ENCODE measurements at places on chromosomes 7 and 10.

DNA sequence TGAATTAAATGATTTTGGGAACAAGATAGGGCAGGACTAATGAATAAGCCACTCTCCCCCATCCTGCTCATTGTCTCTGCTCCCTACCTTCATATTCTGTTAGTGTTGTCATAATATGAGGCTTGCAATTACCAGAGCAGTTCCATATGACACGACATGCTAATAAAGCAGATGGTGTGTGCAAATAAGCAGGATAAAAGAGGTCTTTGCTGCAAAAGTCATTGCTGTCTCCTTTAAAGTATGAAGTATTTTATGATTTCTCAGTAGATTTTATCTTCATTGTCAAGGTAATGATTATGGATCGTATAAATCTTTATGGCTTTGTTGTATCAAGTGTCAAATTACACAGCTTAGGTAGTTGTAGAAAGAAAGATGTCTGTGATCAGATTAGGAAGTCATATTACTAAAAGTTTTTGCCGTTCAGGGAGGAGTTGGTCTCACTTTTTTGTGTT lies 114.8 kb downstream of the SDK1 start:
- no peak for DNase-seq

DNA sequence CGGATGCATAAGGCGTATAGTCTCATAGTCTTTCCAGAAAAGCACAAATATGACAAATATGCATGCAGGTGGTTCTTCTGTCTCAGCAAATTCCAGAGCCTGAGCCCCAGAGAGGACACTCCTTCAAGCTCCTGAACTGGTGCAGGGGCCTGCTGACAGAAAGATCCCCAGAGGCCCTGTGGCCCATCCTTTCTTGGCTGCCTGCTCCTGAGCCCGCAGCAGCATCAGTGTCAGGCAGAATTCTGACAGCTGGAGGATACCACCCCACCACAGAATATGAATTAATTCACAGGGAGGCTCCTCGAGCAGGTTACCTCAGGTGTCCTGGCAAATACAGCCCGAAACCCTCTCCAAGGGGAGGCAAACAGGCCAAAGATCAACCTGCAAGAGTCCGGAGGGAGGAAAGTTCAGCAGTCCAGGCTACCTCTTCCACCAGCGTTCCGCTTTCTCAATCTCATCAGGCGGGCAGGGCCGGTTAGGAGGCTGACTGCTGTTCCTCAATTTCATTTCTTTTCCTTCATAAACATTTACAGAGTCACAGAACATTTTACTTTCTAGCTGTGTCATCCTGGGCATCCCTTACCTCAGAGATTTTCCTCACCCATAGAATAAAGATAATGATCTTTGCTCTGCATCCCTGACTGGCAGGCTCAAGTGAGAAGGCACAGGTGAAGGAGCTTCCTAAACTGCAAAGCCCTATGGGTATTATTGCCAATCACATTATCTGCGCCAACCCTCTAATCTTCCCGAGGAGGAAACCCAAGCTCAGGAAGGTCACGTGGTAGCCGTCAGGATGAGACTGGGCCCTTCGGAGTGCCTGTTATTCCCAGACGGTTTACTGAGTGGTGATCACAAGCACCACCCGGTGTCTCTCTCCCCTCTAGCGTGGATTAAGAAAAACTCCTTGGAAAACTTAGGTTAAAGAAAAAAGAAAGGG lies 1.4 kb downstream of the DNAJB12 start:
- peak; percentile 77 for DNase-seq

- no peak for DNase-seq
These were observed 5.6 kb downstream of the CELF2 start for GRCh38 chr10:11023009-11023953.

- DNase-seq: no peak
These were observed 368.1 kb downstream of the RPS24 start for GRCh38 chr10:78401624-78402367.

- DNase-seq: no peak
These were observed 108.7 kb upstream of the KMT2C start for GRCh38 chr7:152544481-152544927.

GRCh38 chr10:102610441-102610887 lies 33.8 kb upstream of the TRIM8 start:
- no peak for DNase-seq

- DNase-seq: no peak
These were observed 43.4 kb upstream of the POM121L12 start for GRCh38 chr7:52992001-52992400.

GRCh38 chr10:70705121-70705861 lies 33.0 kb downstream of the ADAMTS14 start:
- DNase-seq: no peak

GRCh38 chr10:53957401-53957800 lies 843.6 kb downstream of the PCDH15 start:
- peak; percentile 4 for DNase-seq

DNA sequence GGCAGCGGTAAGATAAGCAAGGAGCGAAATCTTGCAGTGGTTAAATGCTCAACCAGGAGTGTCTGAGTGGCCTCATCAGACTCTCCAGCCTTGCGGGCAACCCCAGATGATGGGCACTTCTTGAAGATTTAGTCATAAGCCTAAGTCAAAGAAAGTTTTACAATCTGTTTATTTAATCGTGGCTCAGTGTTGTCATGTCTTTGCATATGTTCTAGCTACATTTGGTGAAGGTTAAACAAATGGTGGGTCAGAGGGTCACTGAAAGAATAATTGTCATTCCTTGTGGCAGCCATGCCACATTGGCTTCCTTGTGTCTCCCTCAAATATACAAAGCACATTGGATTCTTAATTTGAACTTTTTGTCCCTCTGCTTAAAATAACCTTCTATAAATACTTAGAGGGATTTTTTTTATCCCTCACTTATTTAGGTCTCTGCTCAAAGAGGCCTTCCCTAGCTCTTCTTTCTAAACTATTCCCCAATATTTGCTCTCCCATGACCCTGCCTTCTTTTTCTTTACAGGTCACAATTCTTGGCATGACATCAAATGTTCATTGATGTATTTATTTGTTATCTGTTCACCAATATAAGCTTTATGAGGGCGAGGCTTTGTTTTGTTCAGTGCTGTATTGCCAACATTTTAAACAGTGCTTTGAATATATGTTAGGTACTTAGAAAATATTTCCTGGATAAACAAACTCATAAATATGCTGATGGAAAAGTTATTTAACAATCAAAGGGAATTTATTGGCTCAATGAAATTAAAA lies 68.7 kb downstream of the NEUROD6 start:
- DNase-seq: no peak

DNA sequence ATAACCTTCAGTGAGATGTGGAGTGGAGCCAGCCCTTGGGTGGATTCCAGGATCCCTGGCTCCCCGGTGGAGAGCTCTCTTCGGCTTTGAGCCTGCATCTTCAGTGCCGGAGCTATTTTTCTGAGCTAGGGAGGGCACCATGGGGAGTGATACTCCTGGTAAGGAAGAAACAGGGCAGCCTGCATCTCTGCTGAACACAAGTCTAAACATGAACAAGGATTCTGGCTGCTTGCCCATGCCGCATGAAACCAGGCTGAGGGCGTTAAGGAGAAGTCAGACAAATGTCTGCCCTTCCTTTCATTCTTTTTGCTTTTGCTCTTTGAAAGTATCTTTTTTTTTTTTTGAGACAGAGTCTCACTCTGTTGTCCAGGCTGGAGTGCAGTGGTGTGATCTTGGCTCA lies 60.4 kb downstream of the EVX1 start:
- DNase-seq: no peak

DNA sequence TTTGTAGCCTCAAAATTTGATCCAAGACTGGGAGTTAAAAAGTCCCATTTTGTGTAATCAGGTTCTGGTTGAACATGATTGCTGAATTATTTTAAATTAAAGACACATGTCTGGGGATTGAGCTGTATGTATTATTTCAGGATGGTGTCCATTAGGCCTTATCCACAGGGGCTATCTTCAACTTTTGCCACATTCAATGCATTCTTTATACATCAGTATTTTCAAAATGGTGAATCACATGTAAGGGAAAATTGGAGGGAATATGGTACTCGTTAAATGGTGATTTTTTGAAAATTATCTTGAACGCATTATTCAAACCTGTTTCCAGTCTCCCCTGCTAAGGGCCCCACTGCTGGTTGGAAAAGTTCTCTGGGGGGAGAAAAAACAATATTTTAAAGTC lies 367.7 kb upstream of the NPVF start:
- DNase-seq: no peak

DNA sequence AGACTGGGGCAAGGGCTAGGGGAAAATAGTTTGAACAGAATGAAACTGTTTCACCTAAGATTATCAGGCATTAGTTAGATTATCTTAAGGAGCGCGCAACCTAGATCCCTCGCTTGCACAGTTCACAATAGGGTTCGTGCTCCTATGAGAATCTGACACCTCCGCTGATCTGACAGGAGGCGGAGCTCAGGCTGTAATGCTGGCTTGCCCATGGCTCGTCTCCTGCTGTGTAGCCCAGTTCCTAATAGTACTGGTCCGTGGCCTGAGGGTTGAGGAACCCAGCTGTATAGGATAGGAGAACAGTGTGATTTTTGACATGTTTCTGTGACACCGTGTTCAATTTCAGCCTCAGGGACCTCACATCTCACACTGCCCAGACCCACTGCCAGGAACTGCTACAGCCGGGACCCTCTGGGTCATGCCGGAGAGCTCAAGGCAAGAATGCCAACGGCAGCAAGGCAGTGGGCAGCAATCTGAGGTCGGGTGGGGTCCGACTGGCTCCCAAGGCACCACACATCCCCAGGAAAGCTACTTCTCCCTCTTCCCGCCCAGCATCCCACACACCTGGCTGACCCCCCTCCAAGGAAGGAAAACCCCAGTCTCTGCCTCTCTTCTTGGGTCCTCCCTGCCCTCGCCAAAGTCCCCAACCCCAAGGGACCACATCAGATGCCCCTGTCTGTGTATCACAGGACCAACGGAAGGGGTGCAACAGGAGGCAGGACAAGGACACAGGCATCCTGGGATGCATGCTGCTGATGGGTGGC lies 31.7 kb downstream of the CAMK2B start:
- no peak for DNase-seq

GRCh38 chr10:103691723-103692435 lies 163.5 kb downstream of the SH3PXD2A start:
- DNase-seq: no peak

- DNase-seq: no peak
These were observed 25.1 kb upstream of the ZNF273 start for GRCh38 chr7:64877714-64878610.

DNA sequence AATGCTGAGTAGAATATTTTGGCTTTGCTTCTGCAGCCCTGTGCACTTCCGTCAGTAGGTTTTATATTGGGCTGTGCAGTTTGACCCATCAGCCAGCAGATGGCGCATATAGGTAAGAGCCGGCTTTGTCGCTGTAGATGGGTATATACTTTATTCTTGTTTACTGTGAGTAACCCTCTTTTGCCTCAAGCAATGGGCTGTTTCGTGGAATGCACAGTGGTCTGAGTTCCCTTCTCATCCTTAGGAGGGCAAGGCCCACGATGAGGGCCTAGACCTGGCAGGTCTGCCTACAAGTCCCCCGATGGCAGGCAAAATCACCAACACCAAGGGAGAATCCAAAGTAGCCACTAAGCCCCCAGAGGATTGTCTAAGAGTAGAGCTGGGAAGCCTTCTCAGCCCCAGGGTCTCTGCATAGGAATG lies 1002.9 kb upstream of the KCND2 start:
- peak; percentile 88 for DNase-seq

- no peak for DNase-seq
These were observed 2.2 kb downstream of the MEOX2 start for GRCh38 chr7:15684111-15684800.

DNA sequence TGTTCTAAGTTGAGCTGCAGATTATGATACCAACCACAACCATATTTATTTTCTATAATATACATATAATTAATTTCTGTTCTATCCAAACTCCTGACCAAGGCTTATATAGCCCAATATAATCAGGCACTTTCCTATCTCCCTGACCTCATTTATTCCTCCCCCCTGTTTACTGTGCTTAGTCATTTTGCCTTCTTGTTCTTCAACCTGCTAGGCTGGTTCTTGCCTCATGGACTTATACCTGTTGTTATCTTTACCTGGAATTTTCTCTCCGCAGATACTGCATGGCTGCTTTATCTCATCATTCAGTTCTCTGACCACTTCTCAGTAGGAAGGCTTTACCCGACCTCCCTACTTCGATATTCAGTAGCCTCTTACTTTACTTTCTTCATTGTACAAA lies 24.9 kb upstream of the FAM3C start:
- no peak for DNase-seq

DNA sequence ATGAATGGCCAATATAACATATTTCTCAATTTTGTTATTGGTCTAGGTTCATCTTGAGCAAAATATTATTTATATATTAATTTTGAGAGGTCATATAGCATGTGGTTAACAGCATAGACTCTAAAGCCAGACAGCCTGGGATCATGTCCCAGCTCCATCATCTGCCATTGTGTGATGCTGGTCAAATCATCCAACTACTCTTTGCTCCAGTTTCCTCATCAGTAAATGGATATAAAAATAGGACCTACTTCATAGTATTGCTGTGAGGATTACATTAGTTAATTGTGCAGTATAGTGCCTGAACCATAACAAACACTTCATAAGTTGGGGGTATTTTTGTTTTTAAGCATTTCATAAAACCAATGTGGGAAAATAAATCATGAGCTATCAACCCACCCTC lies 199.0 kb downstream of the KIAA1217 start:
- no peak for DNase-seq

GRCh38 chr7:157703131-157703530 lies 366.3 kb downstream of the DNAJB6 start:
- DNase-seq: no peak

DNA sequence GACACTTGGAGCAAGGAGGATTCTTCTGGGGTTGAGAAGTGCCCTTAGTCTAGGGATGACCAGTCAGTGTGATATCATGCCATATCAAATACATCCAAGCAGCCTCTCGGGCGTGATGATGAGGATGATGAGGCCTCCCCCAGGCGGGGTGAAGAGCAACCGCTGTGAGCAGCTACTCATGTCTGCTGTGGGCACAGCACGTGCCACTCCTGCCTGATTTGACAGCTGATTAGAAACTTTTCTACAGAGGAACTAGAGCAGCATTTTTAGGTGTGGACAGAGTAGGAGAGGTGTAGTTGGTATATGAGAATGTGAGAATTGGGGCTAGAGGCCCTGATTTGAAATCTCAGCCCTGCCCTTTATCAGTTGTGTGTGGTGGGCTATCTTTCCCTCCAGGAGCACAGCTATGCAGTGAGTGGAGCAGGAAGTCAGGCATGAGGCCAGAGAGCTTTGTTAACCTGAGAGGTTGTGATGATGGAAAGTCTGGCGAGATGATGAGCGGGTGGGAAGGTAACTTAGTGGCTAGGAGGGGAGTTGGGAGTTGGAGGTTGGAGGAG lies 49.6 kb upstream of the COBL start:
- DNase-seq: no peak

- DNase-seq: peak; percentile 3
These were observed 270.1 kb downstream of the AGMO start for GRCh38 chr7:15291699-15292098.

DNA sequence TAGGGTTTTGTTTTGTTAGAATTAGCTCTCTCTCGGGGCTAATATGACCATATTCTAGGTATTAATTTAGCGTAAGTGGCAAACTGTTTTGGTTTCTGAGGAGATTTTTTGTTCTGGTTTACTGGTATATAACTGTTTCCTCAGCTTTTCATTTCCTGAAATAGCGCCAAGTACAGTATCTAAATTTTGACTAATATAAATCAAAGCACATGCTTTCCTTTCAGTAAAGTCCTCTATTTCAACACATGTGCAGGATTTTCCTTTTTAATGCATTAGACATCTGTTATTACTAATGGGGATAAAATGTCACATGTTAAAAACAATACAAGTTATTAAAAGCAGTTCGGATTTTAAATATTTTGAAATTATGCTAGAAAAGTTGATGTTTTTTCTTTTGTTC lies 11.3 kb downstream of the FERD3L start:
- DNase-seq: no peak

GRCh38 chr10:88289342-88289741 lies 293.8 kb downstream of the RNLS start:
- no peak for DNase-seq

Data from RKO (cell line).